ENCODE measurements at places on chromosomes 5 and 9.
A peak's percentile ranks its signal among the peaks of the same experiment; 100 is the strongest.

GRCh38 chr9:133845440-133845839 lies 107.3 kb upstream of the SARDH start:
- DNase-seq = no peak

DNA sequence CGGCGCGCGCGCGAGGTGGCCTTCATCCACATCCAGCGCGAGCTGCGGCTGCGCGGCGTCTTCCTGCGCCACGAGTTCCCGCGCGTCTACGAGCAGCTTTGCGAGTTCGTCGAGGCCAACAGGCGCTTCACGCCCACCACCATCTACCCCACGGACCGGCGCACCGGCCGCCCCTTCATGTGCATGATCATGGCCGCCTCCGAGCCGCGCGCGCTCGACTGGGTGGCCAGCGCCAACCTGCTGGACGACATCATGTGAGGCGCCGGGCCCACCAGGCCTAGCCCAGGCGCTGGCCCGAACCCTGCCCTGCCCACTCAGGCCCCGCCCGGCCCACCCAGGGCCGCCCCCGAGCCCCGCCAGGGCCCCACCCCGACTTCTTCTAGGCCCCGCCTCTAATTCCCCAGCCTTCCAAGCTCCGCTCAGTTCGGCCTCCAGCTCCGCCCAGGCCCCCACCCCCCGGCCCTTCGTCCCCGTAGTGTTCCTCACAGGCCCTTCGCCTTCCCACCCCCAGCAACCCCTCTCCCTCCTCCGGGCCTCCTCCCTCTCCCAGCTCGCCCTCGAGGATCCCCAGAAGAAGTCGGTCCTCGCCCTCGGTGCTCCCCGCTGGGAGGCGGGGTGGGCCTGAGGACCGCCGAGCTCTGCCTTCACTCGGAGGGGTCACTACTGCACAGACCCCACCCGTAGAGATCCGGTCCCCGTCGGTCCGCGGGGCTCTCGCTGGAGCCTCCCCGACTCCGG lies 2.0 kb upstream of the PHPT1 start:
- peak; percentile 80 for DNase-seq

DNA sequence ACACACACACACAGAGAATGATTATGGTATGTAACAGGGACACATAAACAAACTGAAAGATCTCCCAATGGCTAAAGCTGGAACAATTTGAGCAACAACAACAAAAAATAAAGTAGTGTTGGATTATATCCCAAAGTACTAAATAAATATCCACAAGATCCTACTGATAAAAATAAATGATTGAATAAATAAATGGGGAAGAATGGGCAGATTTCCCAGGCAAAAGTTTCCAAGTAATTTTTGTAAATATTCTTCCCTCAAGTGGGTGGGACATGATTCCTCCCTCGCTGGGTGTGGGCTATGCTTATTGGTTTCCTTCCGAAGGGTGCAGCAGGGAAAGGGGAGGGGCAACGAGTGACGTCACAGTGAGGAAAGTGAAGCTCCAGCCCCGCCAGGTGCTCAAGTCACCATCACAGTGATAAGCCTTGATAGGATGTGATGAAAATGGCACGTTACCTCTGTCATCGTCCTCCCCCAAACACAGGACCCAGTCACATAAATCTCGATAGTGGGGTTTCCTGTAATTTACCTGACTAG lies 295.3 kb downstream of the DRD1 start:
- DNase-seq = no peak

GRCh38 chr5:177982072-177982727 lies 13.8 kb downstream of the PROP1 start:
- no peak for DNase-seq

GRCh38 chr5:90983148-90983547 lies 400.0 kb downstream of the ARRDC3 start:
- DNase-seq = peak; percentile 91

DNA sequence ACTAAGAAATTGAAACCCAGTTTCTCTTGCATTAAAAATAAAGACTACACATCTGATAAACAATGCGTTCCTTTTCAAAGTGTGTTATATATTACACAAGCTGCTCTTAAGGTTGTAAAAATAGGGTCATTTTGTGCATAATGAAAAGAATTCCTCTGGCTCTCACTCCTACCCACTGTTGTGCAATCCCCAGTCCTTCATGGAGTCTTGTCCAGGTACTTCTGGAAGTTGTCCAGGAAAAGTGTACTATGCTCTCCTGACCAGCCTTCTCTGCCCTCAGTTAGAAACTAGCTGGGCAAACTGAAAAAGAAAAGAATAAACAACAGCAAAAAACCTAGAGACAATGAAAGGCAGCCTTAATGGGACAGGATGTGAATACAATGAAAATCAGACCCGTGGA lies 345.5 kb upstream of the PAPPA start:
- no peak for DNase-seq

DNA sequence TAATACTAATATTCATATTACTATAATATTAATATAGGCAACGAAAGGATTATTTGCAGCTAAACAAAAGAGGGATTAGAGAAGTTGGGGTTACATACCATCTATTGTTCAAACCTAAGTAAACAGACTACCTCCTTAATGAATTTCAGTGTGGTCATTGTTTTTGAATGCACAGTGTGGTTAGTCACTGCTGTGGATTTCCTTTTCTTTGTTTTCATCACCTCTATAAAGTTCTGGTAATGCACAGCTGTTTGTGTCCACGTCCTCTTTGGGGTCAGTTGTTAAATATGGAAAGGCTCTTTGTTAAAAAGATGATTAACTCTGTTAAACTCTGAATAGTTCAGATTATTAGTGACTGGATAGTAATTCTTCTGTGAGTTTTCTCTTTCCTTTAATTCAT lies 233.6 kb downstream of the MAST4 start:
- peak; percentile 49 for DNase-seq

DNA sequence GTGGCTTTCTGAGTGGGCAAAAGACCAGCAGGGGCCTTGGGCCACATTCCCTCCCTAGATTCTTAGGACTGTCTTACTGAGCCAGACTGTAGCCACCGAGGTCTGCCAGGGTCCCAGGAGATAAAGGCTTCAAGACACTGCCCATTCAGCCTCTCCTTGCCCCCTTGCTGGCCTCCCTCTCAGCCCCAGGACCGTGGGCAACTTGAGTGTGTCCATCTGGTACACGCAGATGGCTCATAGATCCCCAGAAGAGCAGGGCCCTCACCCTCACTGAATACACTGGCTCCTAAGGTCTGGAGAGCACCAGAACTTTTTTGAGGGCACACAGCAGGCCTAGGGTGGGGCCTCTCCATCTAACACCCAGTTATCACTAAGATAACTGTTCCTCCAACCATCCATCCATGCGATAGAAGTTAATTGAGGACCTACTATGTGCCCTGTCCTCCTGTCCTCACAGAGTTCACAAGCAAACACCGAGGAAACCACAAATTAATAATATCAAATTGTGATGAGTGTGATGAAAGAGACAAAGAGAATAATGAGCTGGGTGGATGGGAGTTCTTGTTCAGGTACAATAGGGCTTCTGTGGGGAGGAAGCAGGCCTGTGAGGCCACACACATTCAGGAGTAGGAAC lies 4.9 kb upstream of the PDGFRB start:
- DNase-seq = no peak

GRCh38 chr5:91074615-91075014 lies 308.5 kb downstream of the ARRDC3 start:
- DNase-seq = peak; percentile 94

- DNase-seq = no peak
These were observed 11.8 kb downstream of the ARL14EPL start for GRCh38 chr5:116044073-116044472.

DNA sequence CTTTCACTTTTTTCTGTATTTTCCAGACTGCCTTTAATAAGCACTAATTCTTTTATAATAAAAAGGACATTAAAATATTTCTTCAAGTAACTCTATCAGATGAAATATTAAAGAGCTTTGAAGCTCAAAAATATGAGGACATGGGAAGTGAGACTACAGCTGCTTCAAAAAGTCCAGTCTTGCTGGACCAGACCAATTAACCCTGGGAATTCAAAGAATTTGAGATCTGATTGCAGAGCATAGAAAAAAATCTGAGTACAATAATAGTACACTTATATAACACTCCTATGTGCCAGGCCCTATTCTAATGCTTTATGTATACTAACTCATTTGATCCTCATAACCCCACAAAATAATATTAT lies 9.8 kb downstream of the TMEM245 start:
- DNase-seq = no peak

All from fibroblast of upper back skin (primary cell).